Osteocyte (in vitro differentiated cells): ENCODE measurements at places on chromosomes 6 and 20. TPM values are rescaled to one million over a fixed set of nuclear protein-coding genes. Genes with fewer than 3 reads are reported as not detected.

- DNase-seq, result no peak
These were observed 107.4 kb upstream of the GRIK2 start for GRCh38 chr6:101286146-101286545.

- DNase-seq, result no peak
These were observed 61.1 kb downstream of the CCN2 start for GRCh38 chr6:131890091-131890490.

DNA sequence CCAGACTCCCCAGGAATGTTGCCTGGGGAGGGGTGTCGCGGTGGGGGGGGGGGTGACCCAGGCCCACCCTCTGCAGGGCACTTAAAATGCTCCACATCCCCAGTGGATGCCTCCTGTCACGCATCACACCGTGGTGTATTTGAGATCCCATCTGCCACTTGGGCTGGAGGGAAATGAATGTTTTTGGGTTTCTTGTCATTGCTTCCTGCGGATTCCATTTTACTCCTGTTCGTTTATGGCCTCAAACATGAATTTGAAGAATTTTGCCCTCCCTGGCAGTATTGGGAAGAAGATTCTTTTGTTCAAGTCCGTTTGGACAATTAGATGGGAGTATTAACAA, 544 bp upstream of the KHDC1 start:
- DNase-seq, result no peak

DNA sequence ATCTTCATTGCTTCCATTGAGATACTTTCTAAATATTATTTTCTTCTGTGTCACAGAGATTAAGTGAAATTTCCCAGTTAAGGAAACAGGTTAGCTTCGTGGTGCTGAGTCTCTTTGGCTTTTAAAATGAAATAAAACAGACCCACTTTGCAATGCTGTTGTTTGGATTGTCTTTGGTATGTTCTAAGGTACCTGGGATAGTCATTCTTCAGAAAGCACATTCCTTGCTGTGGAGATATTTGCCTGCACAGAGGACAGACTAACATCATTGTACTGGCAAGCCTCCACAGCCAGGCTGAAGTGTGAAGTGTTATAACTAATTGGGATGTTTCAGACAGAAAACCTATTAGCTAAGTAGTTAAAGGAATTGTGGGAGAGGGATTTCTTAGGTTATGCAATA, 148.8 kb upstream of the EPHA7 start:
- DNase-seq, result no peak

DNA sequence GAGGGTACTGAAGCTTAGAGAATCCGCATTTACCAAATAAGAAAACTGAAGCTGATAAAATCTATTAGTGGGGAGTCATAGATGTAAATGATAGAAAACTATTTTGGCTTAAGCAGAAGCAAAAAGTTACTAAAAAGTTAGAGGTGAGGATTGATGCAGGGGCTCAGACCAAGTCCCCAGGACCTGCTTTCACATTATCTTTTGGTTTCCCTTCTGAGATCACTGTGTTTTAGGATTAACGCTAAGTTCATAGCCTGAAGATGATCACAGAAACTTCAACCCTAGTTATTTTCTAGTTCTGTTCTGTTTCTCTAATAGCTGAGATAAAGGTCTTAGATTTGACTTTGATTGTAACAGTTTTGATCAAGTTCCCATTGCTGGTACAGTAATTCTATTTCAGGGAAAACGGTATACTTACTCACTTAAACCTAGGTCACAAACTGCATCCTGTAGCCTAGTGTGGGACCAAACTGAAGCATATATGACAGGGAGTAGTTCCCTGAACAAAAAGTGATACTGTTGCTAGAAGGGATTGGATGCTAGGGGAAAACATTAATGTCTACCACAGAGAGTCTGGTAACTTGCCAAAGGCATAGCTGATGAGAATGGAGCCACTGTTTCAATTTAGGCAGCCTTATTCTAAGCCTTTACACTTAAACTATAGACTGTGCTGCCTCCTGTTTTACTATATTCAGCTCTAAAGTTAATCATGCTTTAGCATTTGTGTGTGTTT, 13.1 kb downstream of the CYB5R4 start:
- no peak for DNase-seq

DNA sequence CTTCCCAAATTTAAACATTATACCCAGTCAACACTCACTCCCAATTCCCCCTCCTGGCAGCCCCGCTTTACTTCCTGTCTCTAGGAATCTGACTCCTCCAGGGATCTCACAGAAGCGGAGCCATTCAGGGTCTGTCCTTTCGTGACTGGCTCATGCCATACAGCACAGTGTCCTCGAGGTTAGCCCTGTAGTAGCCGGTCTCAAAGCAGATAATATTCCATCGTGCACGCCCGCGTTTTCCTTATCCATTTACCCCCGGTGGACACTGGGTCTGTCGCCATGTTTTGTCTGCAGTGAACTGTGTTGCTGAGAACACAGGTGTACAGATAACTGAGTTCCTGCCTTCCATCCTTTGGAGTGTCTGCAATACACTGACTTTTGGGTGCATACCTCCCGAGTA, 95.3 kb downstream of the TTLL2 start:
- DNase-seq, result peak; percentile 79

DNA sequence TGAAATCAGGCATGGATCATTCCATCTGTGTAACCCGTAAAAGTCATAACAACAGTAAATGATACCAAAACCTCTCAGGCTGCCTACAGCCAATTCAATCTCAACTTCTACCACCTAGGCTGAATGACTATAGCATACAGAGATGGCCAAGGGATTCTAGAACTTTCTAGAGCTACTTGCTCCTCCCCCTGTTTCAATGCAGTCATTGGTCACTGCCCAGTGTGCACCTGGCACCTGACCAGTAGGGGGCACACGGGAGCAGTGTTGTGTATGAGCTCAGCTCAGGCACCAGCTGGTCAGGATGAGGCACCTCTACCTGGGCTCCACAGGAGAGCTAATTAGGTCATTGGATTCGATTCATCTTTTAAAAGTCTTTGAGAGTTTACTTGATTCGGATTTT, 86.2 kb downstream of the PLEKHG1 start:
- DNase-seq, result no peak

DNA sequence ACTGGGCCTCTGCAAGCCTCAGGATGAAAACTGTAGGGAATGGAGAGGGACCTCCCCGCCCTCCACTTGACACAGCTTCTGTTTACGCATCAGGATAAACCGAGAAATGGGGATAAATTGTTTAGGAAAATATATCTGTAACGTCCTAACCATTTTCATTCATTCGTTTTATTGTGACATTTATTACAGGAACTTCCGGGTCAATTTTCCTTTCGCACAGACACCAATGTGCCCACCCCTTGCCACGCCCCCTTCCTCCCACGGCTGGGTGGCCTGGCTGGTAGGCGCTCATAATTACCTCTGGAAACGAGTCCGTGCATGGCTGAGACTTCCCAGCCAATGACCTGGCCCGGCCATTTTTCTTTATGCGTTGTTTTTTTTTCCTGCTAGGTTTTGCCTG, 96.1 kb downstream of the BMP7 start:
- DNase-seq, result no peak

DNA sequence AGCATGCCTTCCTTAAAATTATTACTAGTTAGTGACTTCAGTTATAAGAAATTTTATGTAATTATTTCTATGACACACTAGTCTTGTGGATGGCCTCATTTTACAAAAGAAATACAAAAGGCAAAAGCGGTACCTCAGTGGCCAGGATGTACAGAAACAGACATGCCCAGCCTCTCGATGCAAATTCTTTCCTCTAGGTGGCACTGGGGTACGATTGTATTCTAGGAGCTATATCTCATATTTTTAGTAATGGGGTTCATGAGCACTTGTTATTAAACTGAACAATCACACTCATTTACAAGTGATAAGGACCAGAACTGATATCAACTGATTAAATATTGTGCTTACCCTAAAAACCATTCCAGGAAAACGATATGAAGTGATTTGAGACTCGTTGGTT, 59.8 kb downstream of the SOD2 start:
- DNase-seq, result no peak

DNA sequence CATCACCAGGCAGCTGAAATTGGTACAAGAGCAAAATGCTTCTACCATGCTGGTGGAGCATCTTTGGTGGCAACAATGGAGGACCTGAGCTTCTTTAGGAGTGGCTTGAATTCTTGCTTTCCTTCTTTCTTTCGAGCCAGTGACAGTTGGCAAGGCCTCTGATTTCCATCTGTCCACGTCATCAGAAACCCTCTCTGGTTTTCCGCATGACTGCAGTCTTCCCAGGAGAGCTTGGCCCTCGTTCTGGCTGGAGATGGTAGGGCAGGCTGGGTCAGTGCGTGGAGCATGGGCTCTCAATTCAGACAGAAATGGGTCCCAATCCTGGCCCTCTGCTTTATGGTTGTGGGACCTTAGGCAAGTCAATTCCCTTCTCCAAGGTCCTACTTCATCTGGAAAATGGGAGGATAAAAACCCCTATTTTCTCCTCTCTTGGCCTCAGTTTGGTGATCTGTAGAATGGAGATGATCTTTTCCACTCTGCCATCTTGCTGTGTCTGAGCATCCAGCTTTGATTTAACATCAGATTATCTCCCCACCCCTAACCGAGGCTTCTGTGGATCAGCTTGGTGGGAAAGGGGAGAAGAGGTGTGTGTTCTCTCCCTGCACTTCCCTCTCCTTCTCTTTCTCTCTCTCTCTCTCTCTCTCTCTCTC, 3.6 kb upstream of the BPIFB1 start:
- no peak for DNase-seq

DNA sequence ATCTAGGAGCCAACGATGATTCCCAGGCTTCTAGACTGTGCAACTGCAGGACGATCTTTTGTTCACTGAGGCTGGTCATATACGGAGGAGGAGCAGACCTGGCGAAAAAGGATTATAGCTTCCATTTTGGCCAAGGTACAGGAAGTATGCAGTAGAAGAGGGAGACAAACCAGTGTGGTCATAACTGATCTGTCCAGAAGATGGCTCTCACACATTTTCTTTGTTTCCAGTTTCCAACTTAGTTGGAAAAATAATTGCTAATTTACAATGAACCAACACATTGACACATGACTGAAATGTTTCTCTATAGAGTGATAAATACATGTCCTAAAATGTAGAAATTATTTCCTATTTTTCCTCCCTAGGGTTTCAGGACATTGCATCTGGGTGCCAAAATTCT, 364.1 kb upstream of the BTBD3 start:
- no peak for DNase-seq

- DNase-seq, result no peak
These were observed 5.6 kb upstream of the KCNK16 start for GRCh38 chr6:39328066-39328465.

DNA sequence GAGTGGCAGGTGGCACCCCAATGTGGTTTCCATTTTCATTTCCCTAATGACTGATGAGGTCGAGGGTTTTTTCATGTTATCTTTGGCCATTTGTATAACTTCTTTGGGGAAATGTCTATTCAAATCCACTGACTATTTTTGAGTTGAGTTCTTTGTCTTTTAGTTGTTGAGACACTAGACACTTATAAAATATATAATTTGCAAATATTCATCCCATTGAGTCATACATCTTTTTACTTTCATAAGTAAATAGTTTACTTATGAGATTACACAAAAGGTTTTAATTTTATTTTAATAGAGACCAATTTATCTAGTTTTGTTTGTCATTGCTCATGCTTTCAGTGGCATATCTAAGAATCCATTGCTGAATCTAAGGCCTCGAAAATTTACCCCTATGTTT, 49.5 kb downstream of the THBS2 start:
- DNase-seq, result no peak

DNA sequence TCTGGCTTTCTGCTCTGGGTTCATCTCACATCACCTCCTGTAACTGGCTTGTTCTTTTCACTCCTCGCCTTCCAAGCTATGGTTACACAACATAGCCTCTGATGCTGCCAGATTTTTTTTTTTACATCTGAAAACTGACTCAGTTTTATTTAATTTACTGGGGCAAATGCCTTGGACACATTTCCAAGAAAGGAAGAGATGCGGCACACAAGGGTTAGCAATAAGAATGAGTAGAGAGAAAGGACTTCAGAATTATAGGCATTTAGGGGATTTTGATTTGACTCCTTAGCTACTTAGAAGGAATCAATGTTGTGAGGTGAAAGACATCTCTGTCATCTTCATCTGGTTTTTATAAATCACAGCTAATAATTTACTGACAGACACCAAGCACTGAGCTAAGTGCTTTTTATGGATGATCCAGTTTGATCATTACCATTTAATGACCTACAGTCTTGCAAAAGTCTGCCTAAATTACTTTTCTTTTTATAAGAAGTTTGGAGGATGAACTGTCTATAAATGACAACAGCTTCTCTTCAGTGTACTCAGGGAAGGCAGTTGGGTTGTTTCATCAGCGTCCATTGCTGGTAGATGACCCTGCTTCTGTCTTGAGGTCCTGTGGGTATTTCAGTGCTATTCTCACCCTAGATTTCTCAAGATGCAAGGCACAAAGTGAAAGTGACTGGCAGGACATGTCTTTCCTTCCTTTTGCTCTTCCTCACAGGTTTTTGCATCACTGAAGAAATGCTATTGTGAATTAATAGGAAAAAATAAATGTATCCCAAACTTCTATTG, 31.1 kb downstream of the LAMA4 start:
- no peak for DNase-seq

DNA sequence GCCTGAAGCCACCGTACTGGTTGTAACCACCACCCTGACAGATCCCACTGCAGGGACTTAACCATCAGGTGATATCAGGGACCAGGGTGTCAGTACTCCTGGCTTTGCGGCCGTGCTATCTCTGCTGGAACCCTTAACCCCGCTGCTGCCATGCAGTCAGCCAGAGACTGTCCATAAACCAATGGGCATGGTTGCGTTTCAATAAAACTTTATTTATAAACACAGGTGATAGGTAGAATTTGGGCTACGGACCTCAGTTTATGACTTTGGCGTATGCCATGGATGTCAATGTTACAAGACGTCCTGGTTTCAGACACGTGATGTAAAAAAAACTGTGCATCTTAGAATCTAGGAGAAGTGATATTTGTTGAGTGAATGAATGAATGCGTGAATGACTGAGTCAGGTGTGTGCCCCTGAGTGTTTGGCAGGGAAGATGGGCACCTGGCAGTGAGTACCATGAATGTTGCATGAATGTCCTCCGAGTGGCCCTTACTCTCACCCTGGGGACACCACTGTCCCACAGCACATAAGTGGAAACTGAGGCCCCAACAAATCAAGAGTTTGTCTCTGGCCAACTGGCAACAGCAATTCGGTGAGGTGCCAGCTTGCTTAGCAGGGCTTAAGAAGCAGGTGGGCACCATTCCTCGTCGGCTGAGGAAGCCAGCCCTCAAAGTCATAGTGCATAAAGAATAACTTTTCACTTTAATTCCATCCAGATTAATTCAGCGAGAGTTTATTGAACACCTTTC, 64.0 kb upstream of the APCDD1L start:
- DNase-seq, result no peak

- DNase-seq, result no peak
These were observed 11.4 kb upstream of the C6orf141 start for GRCh38 chr6:49539102-49539501.

TRIM31 gene
- not detected in 2 replicates for total RNA-seq

PAK5 gene
- not detected in 2 replicates for total RNA-seq

OR2H1 gene
- not detected in 2 replicates for total RNA-seq

TAAR9 gene
- total RNA-seq, result not detected in 2 replicates

HLA-DRB1 gene
- total RNA-seq, result not detected in 2 replicates

TOMM34 gene
- total RNA-seq, result 23.7 and 24.0 TPM in 2 replicates

C4A gene
- total RNA-seq, result 13.5 and 15.2 TPM in 2 replicates

RIPOR2 gene
- 4.8 and 6.3 TPM in 2 replicates for total RNA-seq

B4GALT5 gene
- total RNA-seq, result 45.4 TPM in 2 replicates

HRH3 gene
- total RNA-seq, result not detected in 2 replicates

IL17F gene
- not detected in 2 replicates for total RNA-seq
